ENCODE measurements at places on chromosomes 2 and 18.

- no peak for DNase-seq
These were observed 74.7 kb downstream of the KLHL14 start for GRCh38 chr18:32698153-32698552.

GRCh38 chr2:29780906-29781305 is 140.5 kb downstream of the ALK start:
- DNase-seq, result no peak

GRCh38 chr2:120658770-120659158 is 76.9 kb upstream of the GLI2 start:
- DNase-seq, result no peak

DNA sequence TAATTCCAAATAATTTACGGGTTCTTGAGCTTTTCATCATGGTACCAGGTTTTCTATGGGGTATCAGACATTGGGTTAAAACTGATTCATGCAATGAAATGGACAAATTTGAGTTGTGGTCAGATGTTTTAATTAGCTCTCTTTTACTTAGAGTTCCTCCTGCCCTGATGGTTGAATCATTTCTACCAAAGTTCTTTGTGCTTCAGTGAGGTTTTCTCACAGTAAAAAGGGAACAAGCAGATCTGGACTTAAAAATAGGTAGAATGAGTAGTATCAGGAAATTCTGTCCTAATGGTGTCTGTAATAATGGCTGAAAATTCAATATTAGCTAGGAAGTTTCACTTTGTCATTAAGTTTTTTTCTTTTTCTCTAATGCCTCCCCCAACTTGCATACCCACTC is 159.7 kb upstream of the LRRTM1 start:
- no peak for DNase-seq

DNA sequence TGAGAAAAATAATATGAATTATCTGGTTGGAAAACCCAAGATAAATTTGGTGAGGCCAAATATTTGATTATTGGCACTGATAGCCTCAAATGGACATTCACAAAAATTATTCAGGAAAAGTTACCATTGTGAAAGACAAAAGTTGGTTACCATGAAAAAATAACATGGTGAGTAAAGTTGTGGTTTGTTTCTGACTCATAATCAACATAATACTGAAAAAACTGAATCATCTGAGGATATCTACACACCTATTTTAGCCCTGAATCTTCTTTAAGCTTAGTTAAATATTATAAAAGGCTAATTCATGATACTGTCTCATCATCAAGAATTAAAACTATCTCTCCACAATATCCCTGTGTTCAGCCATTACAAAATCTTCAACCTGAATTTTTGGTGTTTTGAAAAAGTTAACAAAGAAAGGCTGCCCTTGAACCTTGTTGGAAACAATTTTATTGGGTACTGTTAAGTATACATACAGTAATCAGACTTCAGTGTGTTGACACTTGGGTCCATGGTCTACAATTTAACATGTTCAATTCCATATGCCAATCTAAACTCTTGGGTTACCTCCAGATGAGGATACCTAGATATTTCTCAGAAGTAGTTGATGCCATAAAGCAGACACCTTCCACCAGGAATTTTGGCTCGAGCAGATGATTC is 607.5 kb upstream of the SLC39A10 start:
- DNase-seq, result no peak

GRCh38 chr2:66137606-66138130 is 297.3 kb upstream of the MEIS1 start:
- no peak for DNase-seq

DNA sequence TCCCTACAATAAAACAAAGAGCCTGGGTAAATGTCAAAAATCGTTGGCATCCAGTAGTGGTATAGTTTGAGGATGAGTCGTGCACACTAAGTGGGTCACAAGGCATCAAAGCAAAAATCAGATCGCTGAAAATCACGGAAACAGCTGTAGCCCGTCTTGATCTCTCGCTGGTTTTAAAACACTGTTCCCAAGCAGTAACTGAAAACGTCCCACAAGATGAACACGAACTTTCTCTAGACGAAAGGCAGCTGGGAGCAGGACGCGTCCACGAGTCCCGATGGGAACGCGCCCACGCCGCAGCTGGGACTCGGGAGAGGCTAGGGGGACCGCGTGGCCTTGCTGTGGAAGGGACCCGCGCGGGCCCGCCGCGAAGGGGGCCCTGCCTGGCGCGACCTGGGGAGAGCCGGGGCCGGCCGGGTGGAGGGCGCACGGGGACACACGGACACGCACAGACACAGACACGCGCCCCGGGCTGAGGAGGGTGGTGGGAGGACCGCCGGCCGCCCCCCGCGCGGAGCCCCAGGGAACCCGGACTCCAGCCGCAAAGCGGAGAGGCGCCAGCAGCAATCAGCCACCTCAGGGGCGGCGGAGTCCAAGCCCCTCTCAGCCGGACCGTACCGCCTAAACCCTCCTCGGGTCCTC is 651 bp downstream of the STK17B start:
- DNase-seq, result no peak

DNA sequence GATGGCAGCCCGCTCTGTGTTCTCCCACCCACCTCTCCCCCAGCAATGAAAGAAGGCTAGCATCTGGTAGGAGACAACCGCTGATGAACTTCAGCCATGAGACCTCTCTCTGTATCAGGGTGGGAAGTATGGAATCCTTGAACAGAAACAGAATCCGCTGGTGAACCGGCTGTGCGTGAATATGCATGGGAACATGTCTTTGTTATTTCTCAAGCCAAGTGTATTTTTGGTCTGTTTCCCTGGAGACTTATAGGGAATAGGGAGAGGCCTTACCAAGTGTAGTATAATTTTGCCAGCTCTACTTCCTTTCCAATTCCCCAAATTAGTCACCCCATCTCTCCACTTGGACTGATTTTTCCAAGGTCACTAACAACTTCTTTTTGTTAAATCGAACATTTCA is 30.1 kb downstream of the WNT10A start:
- DNase-seq, result no peak

DNA sequence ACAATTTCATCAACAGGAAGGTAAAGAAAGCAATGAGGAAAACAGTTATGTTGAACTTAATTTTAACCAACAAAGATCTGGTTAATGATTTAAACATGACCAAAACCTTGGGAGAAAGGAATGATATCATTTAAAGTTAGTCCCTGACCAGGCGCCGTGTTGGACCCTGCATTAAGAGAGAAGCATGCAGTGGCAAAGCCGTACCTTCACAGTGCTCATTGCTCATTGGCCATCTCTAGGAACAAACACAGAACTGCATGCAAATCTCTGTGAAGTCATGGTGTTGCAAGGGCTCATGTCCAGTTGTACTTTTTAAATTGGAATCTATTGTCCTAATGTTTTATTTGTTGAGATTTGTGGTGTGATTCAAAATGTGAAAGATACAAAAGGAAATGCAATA is 12.0 kb upstream of the SRBD1 start:
- no peak for DNase-seq

DNA sequence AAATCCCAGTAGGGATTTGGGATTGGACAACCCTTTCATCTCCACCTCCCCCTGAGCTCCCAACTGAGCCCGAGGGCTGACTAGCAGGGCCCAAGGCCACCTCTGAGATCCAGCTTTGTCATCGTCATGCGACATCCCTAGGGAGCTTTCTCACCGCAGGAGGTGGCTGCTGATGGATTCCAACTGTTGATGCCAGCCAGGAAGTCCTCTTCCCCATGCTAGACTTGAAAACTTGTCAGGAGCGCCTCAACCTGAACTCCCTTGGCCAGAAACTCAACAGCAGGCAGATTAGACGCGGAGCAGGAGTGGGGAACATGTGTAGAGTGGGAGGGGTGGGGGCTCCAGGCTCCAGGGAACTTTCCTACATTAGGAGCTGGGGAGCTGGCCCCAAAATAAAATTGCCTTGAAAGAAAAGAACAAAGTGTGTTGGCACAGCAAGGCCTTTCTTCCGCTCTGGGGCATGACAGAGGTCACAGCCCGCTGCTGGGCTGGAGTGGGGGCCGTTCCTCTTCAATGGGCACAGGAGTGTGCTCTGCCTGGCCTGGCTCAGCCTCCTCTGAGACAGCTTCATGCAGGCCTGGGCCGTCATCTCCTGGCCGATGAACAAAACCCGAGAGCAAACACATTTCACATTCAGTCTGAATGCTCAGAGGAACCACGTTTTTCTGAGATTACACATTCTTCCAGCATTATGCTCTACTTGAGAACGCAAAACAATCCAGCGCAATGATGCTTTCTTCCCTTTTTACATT is 34.5 kb downstream of the EMILIN2 start:
- no peak for DNase-seq

DNA sequence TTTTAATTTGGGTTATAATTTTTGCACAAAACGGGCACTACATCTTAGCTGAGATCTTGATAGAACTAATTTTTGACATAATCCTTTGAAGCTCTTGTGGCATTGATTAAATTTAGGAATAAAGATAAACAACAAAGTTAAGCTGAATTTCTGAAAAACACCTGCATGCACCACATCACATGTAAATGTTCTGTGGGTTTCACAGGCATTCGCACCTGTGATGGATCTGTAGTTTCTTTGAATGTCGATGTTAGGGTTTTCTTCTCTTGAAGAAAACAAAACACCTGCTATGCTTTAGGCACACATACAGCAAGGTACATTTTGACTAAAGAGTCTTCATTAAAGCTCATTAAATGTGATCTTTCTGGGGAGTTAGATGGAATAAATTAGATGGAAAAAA is 60.3 kb downstream of the RPIA start:
- DNase-seq, result no peak

GRCh38 chr2:191846515-191847476 is at the start of gene CAVIN2:
Gene CAVIN2, minus strand, starts transcription at chr2:191847088. Its CDS starts 163 bp downstream, at chr2:191846925.
- DNase-seq, result no peak

DNA sequence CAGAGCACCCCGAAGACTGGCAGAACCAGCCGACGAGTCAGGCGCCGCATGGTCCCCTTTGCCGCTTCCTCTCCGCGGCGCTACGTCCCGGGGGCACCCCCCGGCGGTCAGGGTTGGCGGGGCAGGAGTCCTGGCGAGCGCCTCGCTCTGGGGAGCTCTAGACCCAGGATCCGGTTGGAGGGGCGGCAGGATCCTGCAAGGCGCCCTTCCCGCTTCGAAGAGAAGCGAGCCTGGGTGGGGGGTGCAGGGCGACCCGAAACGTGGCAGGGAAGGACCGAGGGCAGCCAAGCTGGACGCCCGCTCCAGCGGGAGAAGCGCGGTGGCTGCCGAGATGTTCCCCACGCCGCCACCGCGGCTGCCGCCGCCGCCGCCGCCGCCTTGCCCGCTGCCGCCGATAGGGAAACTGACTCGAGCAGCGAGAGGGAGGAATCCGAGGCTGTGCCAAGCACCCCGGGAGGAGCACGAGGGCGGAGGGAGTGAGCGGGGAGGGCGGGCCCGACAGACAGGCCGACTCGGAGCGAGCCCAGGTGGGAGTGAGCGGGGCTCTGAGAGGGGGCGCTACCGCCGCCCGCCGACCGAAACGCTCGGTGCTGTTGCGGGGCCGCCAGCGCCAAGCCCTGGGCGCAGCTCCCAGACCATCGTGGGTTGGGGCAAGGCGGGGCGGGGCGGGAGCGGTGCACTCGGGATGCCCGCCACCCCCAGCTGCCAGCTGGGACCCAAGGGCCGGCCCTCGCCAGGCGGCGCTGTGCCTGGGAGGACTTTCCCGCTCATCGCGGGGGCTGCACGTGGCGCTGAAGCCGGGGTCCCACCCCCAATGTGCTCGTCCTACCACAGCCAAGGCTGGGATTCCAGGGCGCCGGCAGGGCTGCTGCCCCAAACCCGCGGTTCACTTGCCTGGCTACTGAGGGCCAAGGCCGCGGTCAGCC is at the start of gene GALNT14:
GALNT14 (minus strand) TSS at position 404 of the 926 bp plus-strand sequence; CDS start at position 50, 354 bp downstream.
- no peak for DNase-seq

DNA sequence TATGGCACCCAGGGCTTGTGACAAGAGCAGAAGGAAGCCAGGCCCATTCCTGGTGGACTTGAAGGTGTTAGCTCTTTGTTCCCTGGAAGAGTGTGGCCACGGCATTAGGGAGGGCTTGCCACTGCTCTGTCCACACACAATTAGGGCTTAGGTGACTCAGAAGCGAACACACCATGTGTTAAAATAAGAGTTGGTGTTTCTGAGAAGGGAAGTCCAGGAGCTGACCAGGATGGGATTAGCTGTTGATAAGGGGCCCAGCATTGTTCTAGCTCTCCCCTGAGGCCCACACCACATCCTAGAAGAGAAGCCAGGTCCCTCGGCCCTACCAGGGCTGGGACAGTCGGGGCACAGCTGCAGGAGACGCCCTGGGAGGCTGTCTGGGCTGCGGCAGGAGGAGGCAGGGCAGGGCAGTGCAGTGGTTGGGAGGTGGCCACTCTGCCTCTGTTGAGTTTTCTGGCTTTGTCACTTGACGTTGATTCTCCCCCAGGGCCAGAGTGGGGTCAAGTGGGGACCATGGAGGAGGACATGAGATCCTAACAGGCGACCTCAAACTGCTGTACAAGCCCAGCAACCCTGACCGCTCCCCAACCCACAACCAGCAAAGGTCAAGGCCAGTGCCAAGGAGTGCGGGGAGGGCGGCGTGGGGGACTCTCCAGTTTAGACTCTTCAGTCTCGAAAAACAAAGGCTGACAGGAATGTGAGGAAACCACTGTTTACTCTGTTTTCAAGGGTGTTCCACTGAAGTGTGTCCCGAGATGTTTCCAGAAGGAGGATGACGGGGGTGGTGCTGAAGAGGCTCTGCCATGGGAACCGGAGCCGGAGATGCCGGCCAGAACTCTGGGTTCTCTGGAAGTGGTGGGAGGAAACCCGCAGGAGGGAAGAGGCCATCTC is 16.8 kb downstream of the GNLY start:
- DNase-seq, result no peak

DNA sequence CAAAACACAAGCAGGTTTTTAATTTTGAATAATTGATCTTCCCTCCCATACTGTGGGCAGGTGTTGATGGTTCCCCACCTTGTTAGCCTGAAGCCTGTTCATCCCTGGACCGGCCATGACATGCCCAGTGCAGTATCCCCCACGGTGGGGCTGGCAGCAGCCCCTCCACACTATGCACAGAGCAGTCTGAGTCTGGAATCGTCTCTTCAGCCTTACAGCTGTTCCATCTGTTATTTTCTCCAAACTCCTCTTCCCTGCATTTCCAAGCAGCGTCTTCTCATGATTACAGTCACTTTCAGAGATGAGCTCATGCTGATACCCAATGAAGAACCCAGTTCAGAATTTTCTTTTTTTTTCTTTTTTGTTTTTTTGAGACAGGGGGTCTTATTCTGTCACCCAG is 68.2 kb downstream of the ADI1 start:
- no peak for DNase-seq

GRCh38 chr2:199315299-199316179 is 142.2 kb downstream of the SATB2 start:
- no peak for DNase-seq

DNA sequence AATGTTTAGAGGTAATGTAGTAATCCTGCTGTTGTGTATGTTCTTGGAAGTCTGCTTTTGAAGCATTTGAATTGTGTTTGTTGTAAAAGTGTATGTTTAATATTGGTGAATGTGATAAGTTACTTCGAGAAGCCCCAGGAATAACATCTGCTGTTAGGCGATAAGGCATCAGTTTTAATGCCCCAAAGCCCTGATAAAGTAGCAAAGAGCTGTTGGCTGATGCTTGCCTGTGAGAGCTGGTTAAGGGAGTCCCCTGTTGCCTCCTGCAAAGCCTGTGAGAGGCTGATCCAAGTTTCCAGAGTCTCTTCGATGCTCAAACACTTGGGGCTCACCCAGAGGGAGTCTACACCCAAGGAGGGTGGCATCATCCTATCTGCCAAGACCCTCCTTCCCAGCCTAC is 110.3 kb downstream of the RNF152 start:
- no peak for DNase-seq

GRCh38 chr2:227876300-227876801 is 4.9 kb downstream of the DAW1 start:
- no peak for DNase-seq

- DNase-seq, result no peak
These were observed 293.9 kb upstream of the PARD3B start for GRCh38 chr2:204251158-204251997.

- DNase-seq, result no peak
These were observed 31.2 kb downstream of the NGEF start for GRCh38 chr2:232981767-232982360.

- DNase-seq, result no peak
These were observed 456 bp upstream of the NFATC1 start for GRCh38 chr18:79395308-79395640.

Measured in stimulated activated CD8-positive, alpha-beta memory T cell treated with anti-CD3 and anti-CD28 coated beads, Interleukin-4, amount 100 ng/mL, for 4 hours (primary cell).